Activated T-cell treated with anti-CD3 and anti-CD28 coated beads, Interleukin-2, amount 50 U/mL, for 24 hours (primary cell): ENCODE measurements at places on chromosomes 5 and 9.

- no peak overlapping the region for H3K4me3 ChIP-seq
- peaks cover 11% of the 10 kb centered on the region for H3K27me3 ChIP-seq
- peaks cover 1% of the 10 kb centered on the region for H3K4me1 ChIP-seq
- H3K27ac ChIP-seq, result no peak overlapping the region
- no peak for DNase-seq
- no peaks in the 10 kb centered on the region for H3K36me3 ChIP-seq
Observed at GRCh38 chr5:169389318-169389717, 88.4 kb upstream of the SLIT3 start.

DNA sequence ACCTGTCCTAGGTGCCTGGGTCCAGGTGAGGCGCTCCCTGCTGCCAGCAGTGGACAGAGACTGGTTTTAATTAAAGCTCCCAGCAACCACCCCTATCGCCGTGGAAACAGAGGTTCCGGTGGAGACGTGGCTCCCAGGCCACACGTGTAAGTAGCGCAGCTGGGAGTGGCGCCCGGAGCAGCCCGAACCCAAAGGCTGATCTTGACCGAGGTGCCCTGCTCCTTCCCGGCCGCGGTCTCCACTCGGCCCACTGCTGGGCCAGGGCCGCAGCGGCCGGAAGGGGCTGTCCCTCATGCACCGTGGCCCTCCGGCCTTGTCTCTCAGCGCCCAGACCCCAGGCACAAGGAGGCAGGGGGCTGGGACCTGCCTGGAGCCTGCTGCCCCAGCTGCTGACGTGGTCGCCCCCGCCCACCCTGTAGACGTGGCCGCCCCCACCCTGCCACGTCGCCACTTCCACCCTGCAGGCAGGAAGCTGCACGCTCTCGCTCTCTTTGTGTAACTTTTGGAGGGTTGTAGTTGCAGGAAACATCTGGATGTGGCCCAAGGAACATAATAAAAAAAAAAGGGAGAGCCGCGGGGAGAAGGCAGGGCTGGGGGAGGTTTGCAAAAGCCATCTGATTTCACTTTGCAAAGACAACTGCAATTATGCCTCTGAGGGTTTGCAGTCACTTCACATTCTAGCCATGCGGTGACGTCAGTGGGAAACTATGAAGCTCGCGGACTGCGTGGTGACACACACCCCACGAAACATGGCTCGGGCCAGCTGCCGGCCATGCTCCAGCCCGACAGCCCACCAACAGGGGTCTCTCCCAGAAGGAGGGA, 129.9 kb downstream of the RXRA start:
- H3K4me3 ChIP-seq, result peak overlapping the region; percentile 70
- no peaks in the 10 kb centered on the region for H3K27me3 ChIP-seq
- H3K4me1 ChIP-seq, result peaks cover 19% of the 10 kb centered on the region
- peak overlapping the region; percentile 92 for H3K27ac ChIP-seq

GRCh38 chr5:60633341-60633740, 66.6 kb downstream of the DEPDC1B start:
- H3K4me3 ChIP-seq, result no peak overlapping the region
- no peak for DNase-seq
- no peaks in the 10 kb centered on the region for H3K4me1 ChIP-seq
- peaks cover 4% of the 10 kb centered on the region for H3K36me3 ChIP-seq

GRCh38 chr9:87167161-87167560, 219.9 kb upstream of the GAS1 start:
- peaks cover 23% of the 10 kb centered on the region for H3K27me3 ChIP-seq
- H3K4me3 ChIP-seq, result no peak overlapping the region
- no peak overlapping the region for H3K27ac ChIP-seq
- no peaks in the 10 kb centered on the region for H3K4me1 ChIP-seq
- no peaks in the 10 kb centered on the region for H3K36me3 ChIP-seq

GRCh38 chr9:8417341-8417740, 617.8 kb upstream of the DMAC1 start:
- H3K36me3 ChIP-seq, result no peaks in the 10 kb centered on the region
- H3K4me3 ChIP-seq, result no peak overlapping the region
- no peak for DNase-seq
- no peak overlapping the region for H3K27ac ChIP-seq

GRCh38 chr9:23747088-23748075, 78.7 kb downstream of the ELAVL2 start:
- no peaks in the 10 kb centered on the region for H3K36me3 ChIP-seq
- H3K27ac ChIP-seq, result no peak overlapping the region
- H3K4me1 ChIP-seq, result no peaks in the 10 kb centered on the region
- no peak for DNase-seq
- H3K27me3 ChIP-seq, result no peaks in the 10 kb centered on the region
- H3K4me3 ChIP-seq, result no peak overlapping the region

DNA sequence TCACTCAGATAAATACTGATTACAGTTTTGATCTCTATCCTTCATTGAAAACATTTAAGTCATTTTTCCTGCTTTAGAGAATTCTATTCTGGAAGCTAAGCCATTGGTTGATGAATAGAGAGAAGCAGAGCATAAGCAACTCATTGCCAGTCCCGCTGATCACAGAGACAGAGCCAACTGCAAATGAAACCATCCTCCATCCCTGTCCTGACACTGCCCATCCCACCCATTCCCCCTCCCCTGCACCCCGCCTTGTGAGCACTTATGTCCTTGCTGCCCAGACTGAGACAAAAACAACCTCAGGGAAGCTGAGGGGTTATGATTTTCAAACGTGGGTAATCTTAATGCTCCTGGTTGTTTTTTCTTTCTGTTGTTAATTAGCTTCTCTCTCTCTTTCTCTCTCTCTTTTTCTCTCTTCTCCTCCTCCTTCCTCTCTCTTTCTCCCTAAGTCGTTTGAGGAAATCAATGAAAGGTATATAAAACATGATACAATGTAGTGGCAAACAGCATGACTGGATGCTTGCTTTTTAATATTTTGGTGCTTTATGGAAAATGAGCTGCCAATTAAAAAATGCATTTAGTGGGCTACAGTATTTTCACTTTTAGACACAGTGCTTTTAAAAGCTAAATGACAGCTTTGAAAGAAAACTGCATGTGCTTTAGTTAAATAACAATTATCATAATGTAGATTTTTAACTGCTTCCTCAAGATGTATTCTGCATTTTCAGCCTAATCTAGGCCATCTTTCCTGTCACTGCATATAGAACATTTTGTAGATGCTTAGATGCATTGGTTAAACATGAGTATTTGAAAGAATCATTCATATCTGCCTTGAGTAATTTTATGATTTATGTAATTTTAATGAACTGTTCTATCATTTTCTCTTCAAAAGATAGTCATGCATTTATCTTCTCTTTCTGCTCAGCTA, 57.3 kb downstream of the CMYA5 start:
- H3K4me3 ChIP-seq, result no peak overlapping the region
- peaks cover 32% of the 10 kb centered on the region for H3K27me3 ChIP-seq
- no peaks in the 10 kb centered on the region for H3K4me1 ChIP-seq
- DNase-seq, result no peak
- no peak overlapping the region for H3K27ac ChIP-seq

GRCh38 chr5:63596254-63596653, 366.0 kb downstream of the HTR1A start:
- H3K36me3 ChIP-seq, result no peaks in the 10 kb centered on the region
- H3K4me1 ChIP-seq, result no peaks in the 10 kb centered on the region
- H3K27me3 ChIP-seq, result no peaks in the 10 kb centered on the region
- no peak overlapping the region for H3K27ac ChIP-seq
- no peak for DNase-seq

DNA sequence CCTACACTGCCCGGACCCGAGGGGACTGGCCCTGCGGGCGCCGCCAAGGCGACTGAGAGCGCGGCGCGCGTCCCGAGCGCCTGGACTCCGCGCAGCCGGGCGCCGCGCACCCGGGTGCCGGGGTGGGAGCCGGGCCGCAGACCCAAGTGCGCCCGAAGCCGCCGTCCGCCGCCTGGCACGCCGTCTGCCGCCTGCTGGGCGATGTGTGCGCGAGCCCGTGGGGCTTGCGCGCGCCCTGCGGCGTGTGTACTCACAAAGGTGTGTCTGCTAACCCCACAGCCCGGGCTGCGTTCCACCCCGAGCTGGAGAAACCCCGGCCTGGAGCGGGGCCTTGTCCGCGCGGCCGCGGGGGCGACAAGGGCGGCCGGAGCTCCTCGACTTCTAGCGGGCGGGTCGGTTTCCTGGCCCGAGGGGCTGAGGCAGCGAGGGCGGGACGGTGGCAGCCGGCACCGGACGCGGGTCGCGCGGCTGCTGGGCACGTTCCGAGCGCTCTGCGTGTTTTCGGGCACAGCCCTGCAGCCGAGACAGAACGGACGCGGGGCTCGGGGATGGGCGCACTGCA, 1.1 kb upstream of the ZSWIM6 start:
- H3K36me3 ChIP-seq, result peaks cover 6% of the 10 kb centered on the region
- no peak overlapping the region for H3K27ac ChIP-seq
- peak overlapping the region; percentile 87 for H3K4me3 ChIP-seq
- DNase-seq, result peak; percentile 81
- H3K4me1 ChIP-seq, result peaks cover 51% of the 10 kb centered on the region

DNA sequence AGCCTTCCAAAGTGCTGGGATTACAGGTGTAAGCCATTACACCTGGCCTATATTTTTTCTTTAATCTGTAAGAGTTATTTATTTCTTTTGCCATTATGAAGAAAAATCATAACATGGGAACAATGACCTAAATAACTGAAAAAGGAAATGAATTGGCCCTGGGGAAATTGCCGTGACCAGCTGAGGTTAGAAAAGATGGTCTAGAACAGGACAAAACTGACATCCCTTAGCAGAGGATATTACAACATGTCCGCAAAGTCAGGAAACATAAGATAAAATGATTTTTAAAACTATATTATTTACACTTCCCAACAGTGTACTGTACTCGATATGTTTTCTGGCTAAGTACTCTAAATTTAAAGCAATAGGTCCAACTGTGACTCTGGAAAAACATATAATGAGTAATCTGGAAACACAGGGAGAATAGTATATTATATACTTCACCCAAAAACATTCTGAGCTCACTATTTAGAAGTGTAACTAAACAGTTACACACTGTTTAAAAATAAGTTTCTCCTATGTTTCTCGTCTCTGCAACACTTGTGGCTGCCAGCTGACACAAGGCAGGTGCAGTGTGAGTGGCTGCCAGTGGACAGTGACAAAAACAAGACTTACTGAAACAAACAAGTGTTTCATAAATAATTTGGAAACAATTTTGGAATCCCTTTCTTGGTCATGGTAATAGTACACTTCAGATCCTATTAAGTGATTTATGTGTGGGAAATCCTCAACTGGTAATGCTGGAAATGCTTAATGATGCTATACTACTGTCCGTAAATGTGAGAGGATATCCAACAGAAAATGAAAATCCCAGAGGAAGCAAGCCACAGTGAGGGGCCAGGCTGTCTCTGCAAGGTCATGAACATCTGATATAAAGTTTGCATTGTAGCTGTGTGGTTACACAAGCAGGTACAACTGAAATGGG, 69.1 kb downstream of the C9orf85 start:
- H3K4me1 ChIP-seq, result no peaks in the 10 kb centered on the region
- H3K4me3 ChIP-seq, result no peak overlapping the region
- peaks cover 7% of the 10 kb centered on the region for H3K36me3 ChIP-seq
- H3K27ac ChIP-seq, result no peak overlapping the region
- DNase-seq, result no peak
- no peaks in the 10 kb centered on the region for H3K27me3 ChIP-seq

GRCh38 chr9:123863164-123863855, 66.6 kb downstream of the DENND1A start:
- no peaks in the 10 kb centered on the region for H3K27me3 ChIP-seq
- no peak overlapping the region for H3K4me3 ChIP-seq
- peaks cover 28% of the 10 kb centered on the region for H3K4me1 ChIP-seq
- H3K36me3 ChIP-seq, result peaks cover 12% of the 10 kb centered on the region
- no peak overlapping the region for H3K27ac ChIP-seq

DNA sequence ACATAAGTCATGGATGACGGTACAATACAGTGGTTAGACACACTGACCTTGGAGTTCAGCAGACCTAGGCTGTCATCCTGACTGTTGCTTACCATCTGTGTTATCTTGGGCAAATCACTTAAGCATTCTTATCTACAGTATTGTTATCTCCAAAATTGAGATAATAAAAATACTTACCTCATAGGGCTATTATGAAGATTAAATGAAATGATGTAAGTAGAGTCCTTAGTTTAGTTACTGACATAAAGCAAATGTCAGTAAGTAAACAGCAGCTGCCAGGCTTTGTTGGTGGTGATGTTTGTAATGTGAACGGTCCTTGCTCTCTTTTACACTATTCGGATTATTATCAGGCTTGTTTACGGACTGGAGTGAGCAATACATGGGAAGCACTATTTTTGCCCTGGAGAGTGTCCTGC, 107.3 kb upstream of the DPYSL3 start:
- no peaks in the 10 kb centered on the region for H3K27me3 ChIP-seq
- H3K36me3 ChIP-seq, result peaks cover 15% of the 10 kb centered on the region
- no peak overlapping the region for H3K27ac ChIP-seq
- no peak for DNase-seq
- no peak overlapping the region for H3K4me3 ChIP-seq

DNA sequence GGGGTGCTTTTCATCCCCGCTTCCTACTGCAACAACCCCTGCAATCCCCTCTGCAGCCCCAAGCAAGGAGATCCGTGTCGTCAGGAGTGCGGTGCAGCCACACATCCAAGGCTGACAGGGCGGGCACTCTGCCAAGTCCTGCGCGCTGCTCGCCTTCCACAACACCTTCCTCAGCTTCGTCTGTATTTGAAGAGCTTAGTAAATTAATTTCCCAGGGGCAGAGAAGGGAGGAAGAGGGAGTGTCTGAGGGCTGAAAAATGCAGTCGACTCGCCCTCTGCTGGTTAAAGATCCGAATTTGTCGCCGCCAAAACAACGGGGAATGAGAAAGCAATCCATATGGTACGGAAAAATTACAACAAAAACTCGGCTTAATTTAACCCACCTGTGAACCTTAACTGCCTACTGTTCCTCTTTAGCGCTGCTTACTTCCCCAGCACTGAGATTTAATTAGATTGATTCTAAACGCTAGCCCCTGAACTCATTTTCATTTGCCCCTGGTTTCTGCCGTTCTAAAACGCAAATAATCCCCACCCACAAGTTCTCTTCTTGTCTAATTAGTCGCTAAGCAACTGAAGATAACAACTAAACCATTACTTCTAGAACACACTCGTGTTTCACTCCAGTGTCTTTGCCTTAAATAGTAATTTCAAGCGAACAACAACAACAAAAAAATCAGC, 10.9 kb upstream of the PCDHB1 start:
- no peak for DNase-seq
- no peaks in the 10 kb centered on the region for H3K36me3 ChIP-seq
- H3K27ac ChIP-seq, result no peak overlapping the region
- no peaks in the 10 kb centered on the region for H3K4me1 ChIP-seq

- H3K4me3 ChIP-seq, result no peak overlapping the region
- no peaks in the 10 kb centered on the region for H3K36me3 ChIP-seq
- peaks cover 11% of the 10 kb centered on the region for H3K4me1 ChIP-seq
- H3K27ac ChIP-seq, result no peak overlapping the region
- H3K27me3 ChIP-seq, result peaks cover 10% of the 10 kb centered on the region
Observed at GRCh38 chr9:16154521-16155078, 601.8 kb downstream of the CCDC171 start.

DNA sequence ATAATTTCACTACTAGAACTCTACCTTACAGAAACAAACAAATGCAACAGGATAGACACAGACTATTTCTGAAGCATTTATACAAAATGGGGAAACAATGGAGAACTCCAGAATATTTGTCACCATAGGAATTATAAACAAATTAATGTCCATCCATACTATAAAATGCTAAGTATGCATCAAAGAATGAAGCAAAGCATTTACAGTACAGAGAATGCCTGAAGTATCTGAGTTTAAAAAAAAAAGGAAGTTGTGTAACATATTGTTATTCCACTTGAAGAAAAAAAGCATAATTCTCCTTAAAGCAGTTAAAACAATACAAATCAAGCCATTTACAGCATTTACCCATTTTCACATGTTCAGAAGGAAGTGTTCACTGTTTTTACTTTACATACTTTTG, 53.0 kb downstream of the DROSHA start:
- peaks cover 94% of the 10 kb centered on the region for H3K36me3 ChIP-seq
- no peak overlapping the region for H3K27ac ChIP-seq
- H3K4me1 ChIP-seq, result no peaks in the 10 kb centered on the region
- DNase-seq, result no peak
